Cardiac septum (tissue), 1 donor: ENCODE measurements at places on chromosomes 1 and 21. TPM values are rescaled to one million over a fixed set of nuclear protein-coding genes. Genes with fewer than 3 reads are reported as not detected.

DNA sequence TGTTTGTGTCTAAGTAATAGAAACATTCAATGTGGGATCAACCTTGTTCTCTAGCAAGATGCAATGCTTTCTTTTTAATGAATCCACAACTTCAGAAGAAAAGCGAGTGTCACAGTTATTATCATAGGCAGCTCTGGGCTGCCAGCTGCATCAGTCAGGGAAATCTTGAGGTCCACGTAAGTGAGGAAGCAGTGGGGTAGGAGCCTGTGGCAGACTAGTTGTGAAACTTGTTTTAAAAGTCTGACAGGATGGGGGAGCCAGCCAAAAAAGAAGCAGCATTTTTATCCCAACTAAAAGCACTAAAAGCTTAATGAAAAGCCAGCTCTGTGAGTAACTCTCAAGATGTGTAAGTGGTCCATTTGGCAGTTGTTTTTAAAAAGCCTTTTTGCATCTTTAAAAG lies 113.1 kb downstream of the ZNF326 start:
- DNase-seq = no peak

GRCh38 chr1:27235827-27236226 lies 1.4 kb downstream of the WDTC1 start:
- no peak for DNase-seq

DNA sequence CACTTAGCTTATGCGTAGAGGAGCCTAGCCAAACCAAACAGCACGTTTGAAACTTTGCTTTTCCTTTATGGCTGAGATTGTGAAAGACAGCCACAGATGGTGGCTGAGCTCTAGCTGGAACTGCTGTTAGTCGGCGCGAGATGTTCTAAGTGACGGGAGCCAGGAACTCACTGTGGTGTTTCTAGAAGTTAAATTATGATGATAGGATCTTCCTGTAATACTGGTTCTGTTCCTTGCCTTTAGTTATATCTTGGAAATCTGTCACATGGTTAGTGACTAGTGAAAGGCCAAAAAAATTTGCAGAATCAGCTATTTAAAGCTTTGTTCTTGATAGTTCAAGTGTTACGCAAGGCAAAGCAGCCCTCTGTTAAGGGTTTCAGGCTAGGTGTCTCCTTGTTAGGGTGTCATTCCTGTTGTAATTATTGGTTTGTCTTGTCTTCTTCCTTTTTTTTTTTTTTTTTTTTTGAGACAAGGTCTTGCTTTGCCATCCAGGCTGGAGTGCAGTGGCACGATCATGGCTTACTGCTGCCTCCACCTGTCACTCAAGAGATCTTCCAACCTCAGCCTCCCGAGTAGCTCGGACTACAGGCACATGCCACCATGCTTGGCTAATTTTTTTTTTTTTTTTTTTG lies 22.6 kb downstream of the AK4 start:
- no peak for DNase-seq

DNA sequence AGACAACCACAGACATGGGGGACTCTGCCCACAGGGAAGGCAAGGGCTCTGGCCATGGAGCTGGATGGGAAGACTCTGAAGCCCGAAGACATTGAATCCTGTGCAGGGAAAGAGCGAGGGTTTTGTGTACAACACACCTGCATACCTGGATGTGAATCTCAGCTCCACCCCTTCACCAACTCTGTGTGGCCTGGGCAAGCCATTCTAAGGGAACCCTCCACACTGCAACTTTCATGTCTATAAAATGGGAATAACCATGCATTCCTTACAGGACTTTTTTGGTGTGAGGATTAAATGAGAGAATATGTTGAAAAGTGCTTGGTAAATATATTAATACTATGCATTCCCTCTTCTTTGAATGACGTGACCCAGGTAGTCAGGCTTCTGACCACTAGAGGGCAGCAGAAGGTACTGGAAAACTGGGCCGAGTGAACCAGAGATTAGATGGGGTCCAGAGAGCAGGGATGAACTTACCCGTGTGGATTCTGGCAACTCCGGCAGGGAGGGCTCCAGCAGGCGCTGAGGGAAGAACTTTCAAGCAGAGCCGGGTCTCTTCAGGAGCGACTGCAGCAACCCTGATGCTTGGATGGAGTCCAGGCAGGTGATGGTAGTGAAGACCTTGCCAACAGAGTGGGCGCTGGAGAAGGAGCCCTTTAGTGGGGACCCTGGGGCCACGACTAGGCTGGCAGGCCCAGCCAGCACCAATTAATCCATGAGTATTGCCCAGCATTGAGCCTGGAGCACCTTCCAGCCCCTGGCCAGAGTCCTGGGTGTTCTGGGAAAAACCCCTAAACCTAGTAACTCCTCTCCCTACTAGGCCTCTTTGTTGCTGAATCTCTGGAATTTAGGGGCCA lies 834 bp upstream of the ELF3 start:
- no peak for DNase-seq

GRCh38 chr1:216643176-216643575 lies 80.1 kb downstream of the ESRRG start:
- DNase-seq = no peak

- DNase-seq = no peak
These were observed 466.7 kb downstream of the SMYD3 start for GRCh38 chr1:246040200-246040890.

- DNase-seq = no peak
These were observed 302.6 kb downstream of the AJAP1 start for GRCh38 chr1:4957027-4957426.

- DNase-seq = no peak
These were observed 70.0 kb upstream of the AJAP1 start for GRCh38 chr1:4584449-4584848.

DNA sequence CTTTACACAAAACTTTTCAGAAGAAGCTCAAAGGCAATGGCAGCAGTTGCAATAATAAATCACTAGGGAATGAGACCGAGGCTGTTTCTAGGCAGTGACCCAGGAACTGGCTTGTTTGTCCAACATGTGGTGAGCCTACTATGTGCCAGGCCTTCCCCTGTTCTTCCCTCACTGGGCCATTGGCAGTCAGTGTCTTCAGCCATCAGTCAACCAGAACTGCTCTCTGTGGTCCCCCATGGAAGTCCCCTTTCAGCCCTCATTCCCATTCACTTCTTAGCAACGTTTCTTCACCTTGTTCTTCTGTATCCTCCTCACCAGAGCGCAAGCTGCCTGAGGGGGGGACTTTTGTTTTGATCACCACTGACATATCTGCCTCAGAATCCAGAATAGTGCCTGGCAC lies 274.1 kb downstream of the RRAGC start:
- no peak for DNase-seq

DNA sequence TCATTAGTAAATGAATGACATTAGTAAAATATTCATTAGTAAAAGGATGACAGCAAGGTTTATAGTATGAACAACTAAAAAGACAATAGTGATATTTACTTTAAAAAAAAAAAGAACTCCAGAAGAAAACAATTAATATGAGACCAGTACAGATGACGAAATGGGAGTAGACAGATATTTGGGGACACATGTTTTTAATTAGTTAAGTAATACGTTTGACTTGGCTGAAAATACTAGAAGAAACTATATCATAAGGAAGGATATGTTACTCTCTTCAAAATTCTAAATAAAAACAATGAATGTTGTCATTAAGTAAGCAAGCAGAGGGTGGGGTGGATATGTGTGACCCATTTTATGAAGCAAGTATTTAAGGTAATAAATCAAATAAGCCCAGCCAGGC lies 61.9 kb downstream of the GPATCH2 start:
- DNase-seq = no peak

DNA sequence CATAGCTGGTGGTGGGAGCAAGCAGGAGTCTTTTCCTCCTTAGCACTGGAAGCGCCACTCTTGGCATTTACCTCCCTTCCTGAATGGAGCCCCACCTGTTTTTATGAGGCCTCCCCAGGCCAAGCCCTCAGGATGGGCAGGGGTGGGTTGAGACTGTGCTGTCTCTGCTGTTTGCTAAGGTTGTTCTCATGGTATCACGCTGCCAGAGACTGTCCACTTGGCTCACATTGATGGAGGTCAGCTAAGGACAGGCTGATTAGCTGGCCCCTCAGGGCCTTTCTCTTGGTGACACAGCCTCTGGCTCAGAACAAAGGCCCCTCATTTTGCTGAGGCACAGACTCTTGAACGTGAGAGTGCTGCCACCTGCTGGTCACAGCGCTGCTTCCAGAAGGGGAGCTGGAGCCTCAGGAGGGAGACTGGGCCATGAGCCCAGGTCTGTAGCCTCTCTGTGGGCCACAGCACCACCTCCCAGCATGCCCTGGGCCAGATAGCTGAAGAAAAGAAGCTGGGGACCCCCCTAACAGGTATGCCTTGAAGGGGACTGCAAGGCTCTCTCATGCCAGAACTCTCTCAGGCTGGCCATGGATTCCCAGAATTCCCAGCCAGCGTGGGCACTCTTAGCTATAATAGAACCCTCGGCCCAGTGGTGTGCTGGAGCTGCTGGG lies 85.6 kb downstream of the CD58 start:
- DNase-seq = peak; percentile 90

GRCh38 chr1:41380979-41381691 lies 19.9 kb downstream of the FOXO6 start:
- DNase-seq = no peak

GRCh38 chr1:65691152-65691900 lies 101.4 kb upstream of the PDE4B start:
- no peak for DNase-seq

GRCh38 chr1:33061834-33062233 lies 19.1 kb upstream of the AZIN2 start:
- peak; percentile 6 for DNase-seq

- no peak for DNase-seq
These were observed 213.1 kb downstream of the PCP4 start for GRCh38 chr21:40080385-40080784.

GRCh38 chr1:56547473-56547872 lies 31.9 kb downstream of the PLPP3 start:
- no peak for DNase-seq

Gene CELA2A
- not detected for total RNA-seq

Gene CR2
- total RNA-seq = not detected

Gene FMN2
- total RNA-seq = 0.38 TPM

Gene CDA
- 4.0 TPM for total RNA-seq

Gene VWA5B1
- total RNA-seq = not detected

Gene FABP3
- total RNA-seq = 3,048 TPM

Gene LCE1E
- not detected for total RNA-seq

Gene S100A7
- total RNA-seq = not detected

Gene GJB5
- total RNA-seq = not detected

Gene TLR5
- 1.6 TPM for total RNA-seq

Gene GUCA2B
- not detected for total RNA-seq
